ENCODE measurements at places on chromosomes 2 and 18.

- DNase-seq = no peak
Measured at GRCh38 chr2:6995391-6996097, 78.3 kb downstream of the RNF144A start.

DNA sequence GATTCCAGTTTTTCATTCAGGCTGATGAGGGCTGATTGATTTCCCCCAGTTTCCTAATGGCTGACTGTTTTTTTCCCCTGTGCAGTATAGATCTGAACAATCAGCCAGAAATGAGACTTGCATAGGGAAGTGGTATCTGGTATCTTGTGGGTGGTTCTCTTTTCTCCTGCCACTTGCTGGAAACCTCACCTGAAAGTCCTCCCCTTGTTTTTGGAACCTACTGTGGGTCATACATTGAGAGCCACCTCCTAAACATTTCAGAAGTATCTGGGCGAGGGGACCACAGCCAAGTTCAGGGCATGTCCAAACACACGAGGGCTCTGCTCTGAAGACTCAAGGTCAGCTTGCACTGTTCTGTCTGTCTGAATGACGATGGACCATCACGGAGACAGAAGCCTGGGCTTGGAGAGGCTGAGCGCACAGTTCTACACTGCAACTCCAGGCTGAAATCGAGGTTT is 19.3 kb downstream of the ALPK2 start:
- DNase-seq = no peak

DNA sequence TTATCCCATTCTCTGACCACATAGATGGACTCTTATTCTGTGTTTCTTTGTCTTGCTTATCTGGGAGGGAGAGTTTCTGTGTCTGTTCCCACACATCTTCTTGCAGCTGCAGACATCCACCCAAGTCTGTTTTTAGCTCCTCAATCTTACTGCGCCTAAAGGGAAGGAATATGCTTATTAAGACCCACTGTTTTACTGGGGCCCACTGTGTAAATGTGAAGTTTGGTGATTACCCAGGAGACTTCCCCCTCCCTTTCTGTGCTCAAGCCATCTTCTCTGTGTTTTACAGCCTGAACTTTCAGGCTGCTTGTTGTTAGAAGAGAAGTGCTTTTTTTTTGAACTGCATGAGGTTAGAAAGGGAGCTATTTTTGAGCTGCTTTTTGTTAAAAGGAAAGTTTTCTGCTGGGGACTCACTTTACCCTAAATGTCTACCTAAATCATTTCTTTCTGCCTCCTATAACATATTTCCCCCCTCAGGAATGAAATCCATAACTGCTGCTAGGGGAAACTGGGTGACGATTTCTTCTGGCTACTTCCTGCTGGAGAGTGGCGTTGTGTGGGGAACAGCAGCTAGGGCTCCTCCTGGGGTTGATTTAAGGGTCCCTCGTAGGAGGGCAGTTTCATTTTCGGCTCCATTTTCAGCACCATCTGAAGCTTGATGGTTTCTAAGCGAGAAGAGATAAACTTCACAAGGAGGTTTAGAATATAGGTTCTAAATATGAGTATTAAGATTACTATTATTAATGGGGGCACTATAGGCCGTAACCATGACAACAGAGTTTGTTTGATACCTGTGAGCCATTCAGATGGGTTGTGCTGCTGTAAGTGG is 39.5 kb upstream of the GMCL1 start:
- no peak for DNase-seq

- DNase-seq = no peak
Measured at GRCh38 chr2:136505462-136505861, 259.9 kb upstream of the THSD7B start.

DNA sequence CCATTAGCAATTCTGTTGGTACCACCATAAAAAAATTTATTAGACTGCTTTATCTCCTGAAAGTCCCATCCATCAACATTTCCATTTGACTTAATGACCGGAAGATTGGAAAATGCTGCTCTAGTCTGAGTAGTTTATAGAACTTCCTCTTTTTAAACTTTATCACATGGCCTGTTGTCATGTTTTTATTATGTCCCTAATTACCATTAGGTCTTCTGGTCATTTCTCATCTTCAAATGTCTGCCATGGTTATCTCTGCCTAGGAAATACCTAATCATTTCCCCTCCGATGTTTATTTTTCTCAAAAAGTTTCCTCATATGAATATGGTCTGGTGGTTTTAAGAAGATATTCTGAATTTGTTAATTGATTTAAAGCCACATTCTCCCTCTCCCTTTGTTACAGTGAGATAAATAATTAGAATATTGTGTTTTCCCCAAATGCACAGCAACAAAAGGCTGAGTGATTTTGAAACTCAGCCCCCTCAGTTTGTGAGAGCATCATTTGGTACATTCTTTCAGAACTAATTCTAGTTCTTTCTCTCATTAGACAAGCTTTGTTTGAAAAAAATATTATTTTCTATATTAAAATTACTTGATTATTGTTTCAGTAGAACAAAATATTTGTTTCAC is 317.1 kb upstream of the ST6GAL2 start:
- DNase-seq = no peak

DNA sequence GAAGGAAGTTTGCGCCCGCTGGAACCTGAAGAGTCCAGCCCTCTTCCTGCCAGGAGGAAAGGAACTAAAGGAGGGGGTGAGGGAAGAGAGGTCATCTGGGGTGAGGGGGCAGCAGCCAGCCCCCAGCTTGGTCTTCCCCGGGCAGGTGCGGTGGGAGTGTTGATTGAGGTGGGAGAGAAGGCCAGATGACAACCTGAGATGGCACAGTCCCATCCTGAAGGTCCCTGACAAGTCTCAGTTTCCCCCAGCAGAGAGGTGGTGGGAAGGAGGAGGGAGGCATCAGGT is 240.9 kb downstream of the HAUS1 start:
- DNase-seq = no peak

DNA sequence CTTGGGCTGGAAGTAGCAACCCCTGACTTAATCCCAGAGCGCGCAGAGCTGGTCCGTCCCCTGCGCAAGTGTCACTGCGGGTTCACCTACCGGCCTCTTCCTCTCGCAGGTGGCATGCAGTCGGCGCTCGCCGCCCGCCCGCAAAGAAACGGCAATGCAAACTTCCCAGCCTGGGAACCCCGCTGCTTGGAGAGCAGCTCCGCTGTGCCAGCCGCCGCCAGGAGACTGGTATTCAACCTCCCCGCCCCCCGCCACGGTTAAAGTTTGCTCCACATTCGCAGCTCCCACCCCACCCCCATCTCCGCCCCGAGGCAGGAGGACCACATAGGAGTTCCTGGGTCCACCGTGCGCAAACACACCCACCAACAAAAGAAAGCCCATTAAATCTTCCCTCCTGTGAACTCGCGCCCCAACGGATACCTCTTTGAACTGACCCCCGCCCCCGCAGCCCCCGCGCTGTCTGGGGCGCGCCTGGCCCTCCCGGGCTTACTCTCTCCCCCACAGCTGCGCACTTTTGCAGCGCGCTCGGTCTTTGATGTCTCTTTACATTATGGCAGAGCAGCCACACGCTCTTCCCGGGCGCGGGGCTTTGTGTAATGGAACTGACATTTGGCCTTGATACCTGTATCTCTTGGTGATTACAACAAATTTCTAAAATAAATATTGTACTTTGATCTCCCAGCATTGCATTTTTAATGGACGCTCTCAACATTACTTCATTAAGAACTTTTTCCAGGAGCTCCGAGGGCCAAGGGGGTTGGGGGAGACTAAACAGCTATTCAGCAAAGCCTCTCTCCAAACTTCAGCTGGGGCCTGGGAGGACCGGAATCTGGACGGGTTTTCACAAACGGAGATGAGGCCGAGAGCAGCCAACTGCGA is 3.1 kb upstream of the SP5 start:
- no peak for DNase-seq

GRCh38 chr2:158312981-158313380 is 143.6 kb downstream of the CCDC148 start:
- DNase-seq = no peak

Data from stimulated activated CD4-positive, alpha-beta T cell treated with anti-CD3 and anti-CD28 coated beads, Interleukin-2, amount 100 ng/mL, for 48 hours (primary cell).